Psoas muscle (tissue), 8 donors: ENCODE measurements at places on chromosomes 16 and 17.

DNA sequence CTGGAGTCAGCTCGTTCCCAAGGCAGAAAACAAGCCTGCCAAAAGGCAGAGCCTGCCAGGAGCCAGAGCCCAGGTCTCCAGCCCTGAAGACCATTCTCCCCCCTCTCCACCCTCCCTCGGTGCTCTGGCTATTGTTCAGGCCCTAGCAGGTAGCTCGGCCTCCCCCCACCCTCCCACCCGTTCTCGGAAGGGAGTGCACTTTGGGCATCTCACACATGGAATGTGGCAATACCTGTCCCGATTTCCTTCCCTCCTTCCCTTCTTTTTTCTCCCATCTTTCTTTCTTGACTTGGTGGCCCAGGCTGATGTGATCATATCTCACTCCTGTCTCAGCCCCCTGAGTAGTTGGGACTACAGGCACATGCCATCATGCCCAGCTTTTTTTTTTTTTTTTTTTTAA is 12.4 kb downstream of the CNGB1 start:
- no peak for DNase-seq

DNA sequence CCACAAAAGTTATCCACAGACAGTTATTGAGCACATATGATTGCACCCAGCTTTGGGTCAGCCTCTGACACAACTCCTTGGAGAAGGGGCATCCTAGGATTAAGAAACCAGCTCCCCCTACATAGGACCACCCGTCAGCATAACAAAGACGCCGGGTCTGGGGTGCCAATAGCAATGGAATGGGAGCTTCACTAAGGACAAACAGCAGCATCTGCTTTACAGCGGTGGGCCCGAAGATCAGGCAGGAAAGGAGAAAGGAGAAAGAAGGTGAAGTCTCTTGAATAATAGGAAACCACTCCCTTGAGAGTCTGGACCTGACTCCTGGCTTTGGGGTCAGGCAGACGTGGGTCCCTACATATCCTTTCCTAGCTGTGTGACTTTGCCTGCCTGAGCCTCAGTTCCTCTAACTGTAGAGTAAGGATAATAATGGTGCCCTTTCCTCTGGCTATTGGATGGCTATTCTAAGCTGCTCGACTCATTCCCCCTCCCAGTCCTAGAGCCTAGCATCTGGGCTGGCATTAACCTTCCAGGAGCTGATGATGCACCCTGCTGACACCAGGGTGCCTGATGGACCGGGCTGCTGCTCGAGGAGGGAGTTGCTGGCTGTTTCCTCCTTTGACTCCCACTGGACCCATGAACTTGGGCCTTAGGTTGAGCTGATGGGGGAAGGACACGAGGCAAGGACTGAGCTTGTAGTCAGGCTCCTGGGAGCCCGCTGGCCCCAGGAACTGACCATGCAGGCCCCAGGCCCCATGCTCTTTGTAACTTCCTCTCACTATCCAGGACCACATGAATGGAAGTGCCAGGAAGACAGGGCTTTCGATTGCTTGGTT is 94.2 kb downstream of the C16orf78 start:
- DNase-seq, result no peak

GRCh38 chr17:81245024-81245664 is 6.0 kb downstream of the NDUFAF8 start:
- DNase-seq, result peak; percentile 35

DNA sequence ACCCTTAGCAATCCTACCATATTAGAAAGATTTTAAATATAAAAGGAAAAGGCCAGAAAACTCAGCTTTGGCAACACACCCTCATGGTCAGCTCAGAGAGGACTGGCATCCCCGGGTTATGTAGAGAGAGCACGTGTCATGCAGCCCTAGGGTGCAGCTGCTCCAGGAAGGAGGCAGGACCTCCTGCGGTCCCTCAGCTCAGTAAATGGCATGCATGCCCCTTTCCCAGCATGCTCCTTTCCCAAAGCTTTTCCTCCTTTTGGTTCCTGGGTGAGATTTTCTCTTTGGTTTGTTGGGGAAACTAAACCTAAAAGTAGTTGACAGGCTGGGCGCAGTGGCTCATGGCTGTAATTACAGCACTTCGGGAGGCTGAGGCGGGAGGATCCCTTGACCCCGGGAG is 3.9 kb downstream of the GAN start:
- no peak for DNase-seq

- no peak for DNase-seq
Observed at GRCh38 chr16:67885976-67886375, 1.3 kb downstream of the NRN1L start.

DNA sequence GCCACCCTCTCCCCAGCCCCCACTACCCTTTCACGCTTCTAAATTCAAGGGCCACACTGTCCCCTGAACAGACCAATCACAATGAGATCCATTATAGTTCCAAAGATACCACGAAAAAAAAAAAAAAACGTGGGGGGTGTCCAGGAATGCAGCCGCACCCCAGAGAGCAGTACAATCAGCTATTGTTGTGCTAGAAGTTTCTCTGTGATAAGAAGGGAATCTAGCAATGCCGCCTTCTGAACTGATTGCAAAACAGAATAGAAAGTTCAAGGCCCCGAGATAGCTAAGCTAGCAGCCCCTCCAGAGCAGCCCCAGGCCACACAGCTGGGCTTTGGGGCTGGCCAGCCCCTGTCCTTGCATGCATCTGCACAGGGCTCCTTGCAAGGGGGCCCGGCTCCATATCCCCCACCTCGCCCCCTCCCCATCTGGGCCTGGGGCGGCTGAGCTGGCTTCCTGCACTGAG is 86.9 kb upstream of the CBX4 start:
- DNase-seq, result no peak

- DNase-seq, result no peak
Observed at GRCh38 chr17:57553991-57554825, 190.9 kb downstream of the CCDC182 start.
